IMR-90 (cell line): ENCODE measurements at places on chromosomes 13 and 19.

DNA sequence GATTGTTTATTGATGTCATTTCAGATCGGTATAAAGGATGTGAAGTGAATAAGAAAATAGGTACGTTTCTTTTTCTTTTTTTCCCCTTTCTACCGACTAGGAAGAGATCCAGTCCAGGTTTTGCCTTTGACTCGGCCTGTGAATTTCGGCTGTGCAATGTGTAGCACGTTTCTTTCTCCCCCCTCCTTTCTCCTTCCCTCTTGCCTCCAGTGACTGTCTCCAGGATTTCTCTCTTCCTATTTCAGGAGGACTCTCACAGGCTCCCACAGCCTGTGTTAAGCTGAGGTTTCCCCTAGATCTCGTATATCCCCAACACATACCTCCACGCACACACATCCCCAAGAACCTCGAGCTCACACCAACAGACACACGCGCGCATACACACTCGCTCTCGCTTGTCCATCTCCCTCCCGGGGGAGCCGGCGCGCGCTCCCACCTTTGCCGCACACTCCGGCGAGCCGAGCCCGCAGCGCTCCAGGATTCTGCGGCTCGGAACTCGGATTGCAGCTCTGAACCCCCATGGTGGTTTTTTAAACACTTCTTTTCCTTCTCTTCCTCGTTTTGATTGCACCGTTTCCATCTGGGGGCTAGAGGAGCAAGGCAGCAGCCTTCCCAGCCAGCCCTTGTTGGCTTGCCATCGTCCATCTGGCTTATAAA is at the start of gene GPC6:
Gene GPC6 (plus strand): TSS at position 185 of the 657 bp plus-strand sequence.
- 0 out of 2 replicates have a peak, but pooled peaks cover 2% of the 10 kb centered on the region for H3K4me1 ChIP-seq
- H3K27ac ChIP-seq = peak within 1 kb of the TSS; percentile 75
- peak; percentile 95 for DNase-seq
- peak within 1 kb of the TSS; percentile 50 for H3K4me3 ChIP-seq

- no peaks in the 10 kb centered on the region for H3K27me3 ChIP-seq
- H3K27ac ChIP-seq = no peak overlapping the region
- H3K4me3 ChIP-seq = no peak overlapping the region
Measured at GRCh38 chr13:106561551-106562170, 6.3 kb downstream of the ARGLU1 start.

- no peak overlapping the region; the same call in 1 of the 2 replicates for H3K4me3 ChIP-seq
- H3K27ac ChIP-seq = peak overlapping the region; percentile 74
- peaks cover 8% of the 10 kb centered on the region for H3K4me1 ChIP-seq
Measured at GRCh38 chr13:80083853-80084676, 256.9 kb downstream of the SPRY2 start.

DNA sequence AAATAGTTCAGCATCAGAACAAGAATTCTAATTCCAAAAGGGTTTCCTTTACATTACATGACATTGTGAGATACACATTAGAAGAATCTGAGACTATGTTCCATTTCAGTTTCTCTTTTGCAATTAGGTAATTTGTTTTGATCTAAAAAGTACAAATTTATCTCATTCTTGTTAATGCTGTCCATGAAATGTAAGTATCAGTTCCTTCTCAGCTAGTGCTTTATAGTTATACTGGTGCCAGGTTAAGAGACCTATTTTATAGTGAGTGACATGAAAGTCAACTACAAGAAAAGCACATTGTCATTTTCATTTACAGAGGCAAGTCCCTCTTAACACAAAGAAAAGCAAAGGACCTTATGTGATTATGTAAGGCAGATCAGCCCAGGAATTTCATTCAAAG is 43.9 kb downstream of the RCBTB2 start:
- no peak overlapping the region for H3K27ac ChIP-seq
- no peaks in the 10 kb centered on the region for H3K36me3 ChIP-seq
- DNase-seq = no peak
- no peak overlapping the region for H3K4me3 ChIP-seq
- no peaks in the 10 kb centered on the region for H3K27me3 ChIP-seq
- H3K4me1 ChIP-seq = no peaks in the 10 kb centered on the region

DNA sequence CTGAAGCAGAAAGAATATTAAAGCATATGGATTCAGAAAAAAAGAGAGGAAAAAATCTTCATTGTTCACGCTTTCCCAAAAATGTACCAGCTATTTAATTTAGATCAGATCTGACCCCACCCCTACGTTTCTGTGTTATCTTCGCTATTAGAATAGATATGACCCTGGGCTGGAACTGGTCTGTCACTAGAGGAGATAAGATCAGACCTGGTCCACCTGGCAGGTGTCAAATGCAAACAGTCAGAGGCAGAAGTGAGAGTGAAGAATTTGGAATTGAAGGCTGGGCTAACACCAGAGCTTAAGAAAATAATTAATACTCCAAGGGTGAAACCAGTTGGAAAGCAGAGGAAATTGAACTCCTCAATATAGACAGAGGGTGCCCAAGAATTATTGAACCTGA is 30.0 kb upstream of the MBNL2 start:
- no peak overlapping the region for H3K4me3 ChIP-seq
- no peaks in the 10 kb centered on the region for H3K36me3 ChIP-seq
- no peak for DNase-seq
- no peaks in the 10 kb centered on the region for H3K27me3 ChIP-seq
- H3K4me1 ChIP-seq = peaks cover 13% of the 10 kb centered on the region
- H3K27ac ChIP-seq = no peak overlapping the region

DNA sequence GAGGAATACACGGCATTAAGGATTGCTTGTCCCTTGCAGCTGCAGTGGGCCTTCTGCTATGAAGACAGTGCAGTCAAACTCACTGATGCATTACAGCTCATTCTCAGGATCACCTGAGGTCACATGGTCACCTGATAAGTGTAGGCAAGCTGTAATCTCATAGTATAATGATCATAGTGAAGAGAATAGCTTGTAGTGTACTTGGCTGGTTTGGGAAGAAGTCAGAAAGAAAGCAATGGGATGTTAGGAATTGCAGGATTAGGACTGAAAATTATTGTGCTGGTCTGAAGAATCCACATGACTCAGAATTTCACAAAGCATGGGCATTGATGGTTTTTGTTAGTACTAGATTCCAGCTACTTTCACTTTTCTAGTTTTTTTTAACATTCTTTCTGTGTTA is 76.7 kb downstream of the MBNL2 start:
- H3K27me3 ChIP-seq = no peaks in the 10 kb centered on the region
- H3K4me1 ChIP-seq = peaks cover 23% of the 10 kb centered on the region
- H3K36me3 ChIP-seq = peaks cover 12% of the 10 kb centered on the region
- DNase-seq = peak; percentile 47
- peak overlapping the region; percentile 63; the same call in 1 of the 2 replicates for H3K27ac ChIP-seq

GRCh38 chr19:48480558-48481500 is 11.7 kb downstream of the CYTH2 start:
- peak overlapping the region; percentile 16; the same call in 1 of the 2 replicates for H3K4me3 ChIP-seq
- peaks cover 15% of the 10 kb centered on the region for H3K4me1 ChIP-seq
- peaks cover 31% of the 10 kb centered on the region for H3K36me3 ChIP-seq
- DNase-seq = peak; percentile 30
- no peaks in the 10 kb centered on the region for H3K27me3 ChIP-seq
- no peak overlapping the region; the same call in 1 of the 2 replicates for H3K27ac ChIP-seq

DNA sequence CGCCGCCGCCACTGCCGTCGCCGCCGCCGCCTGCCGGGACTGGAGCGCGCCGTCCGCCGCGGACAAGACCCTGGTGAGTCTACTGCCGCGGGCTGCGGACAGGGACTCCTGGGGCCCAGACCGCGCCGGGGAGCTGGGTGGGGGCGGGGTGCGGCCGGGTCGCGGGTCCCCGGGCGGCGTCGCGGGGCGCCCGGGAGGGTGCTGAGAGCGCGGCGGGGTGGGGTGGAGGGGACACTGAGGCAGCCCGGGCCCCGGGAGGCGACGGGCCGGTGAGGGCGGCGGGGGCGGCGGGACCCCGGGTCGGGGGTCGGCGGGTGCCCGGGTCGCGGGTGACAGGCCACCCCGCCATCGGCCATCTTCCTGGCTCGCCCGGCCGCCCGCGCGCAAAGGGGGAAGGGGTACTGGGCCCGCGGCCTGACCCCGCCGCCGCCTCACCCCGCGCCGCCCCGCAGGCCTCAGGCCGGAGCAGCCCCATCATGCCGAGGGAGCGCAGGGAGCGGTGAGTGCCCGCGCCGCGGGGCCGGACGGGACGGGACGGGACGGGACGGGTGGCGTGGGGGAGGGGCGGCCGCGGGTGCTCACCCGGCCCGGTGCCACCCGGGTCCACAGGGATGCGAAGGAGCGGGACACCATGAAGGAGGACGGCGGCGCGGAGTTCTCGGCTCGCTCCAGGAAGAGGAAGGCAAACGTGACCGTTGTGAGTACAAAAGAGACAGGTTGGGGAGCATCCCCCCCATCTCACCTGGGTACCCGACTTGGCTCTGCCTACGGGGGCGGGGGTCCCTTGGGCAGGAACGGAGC is 489 bp downstream of the CCNE1 start:
- DNase-seq = no peak
- H3K4me3 ChIP-seq = peak overlapping the region; percentile 77
- H3K4me1 ChIP-seq = no peaks in the 10 kb centered on the region
- H3K27me3 ChIP-seq = no peaks in the 10 kb centered on the region

GRCh38 chr13:113937073-113937472 is 36.8 kb downstream of the C13orf46 start:
- H3K27ac ChIP-seq = no peak overlapping the region
- no peaks in the 10 kb centered on the region for H3K27me3 ChIP-seq
- DNase-seq = no peak
- no peak overlapping the region for H3K4me3 ChIP-seq
- peaks cover 7% of the 10 kb centered on the region; the same call in 1 of the 2 replicates for H3K4me1 ChIP-seq

DNA sequence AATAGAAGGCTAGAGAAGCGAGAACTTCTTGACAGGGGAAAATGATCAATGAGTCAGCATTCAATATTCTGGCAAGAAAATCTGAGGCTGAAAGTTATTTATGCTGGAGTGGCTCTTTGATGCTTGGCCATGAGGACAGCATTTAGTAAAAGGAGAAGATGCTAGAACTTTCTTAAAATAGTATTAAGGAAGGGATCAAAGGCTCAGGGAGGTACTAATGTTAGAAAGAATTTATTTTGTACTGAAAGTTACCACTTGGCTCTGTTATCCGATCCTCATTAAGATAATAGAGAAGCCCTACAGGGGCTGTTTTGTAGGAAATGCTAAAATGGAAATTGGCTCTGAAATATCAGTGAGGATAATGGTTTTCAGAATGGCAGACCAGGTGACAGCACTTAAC is 1774.6 kb upstream of the PCDH20 start:
- DNase-seq = no peak
- no peaks in the 10 kb centered on the region for H3K36me3 ChIP-seq
- peaks cover 2% of the 10 kb centered on the region; the same call in 1 of the 2 replicates for H3K4me1 ChIP-seq
- H3K27ac ChIP-seq = no peak overlapping the region
- no peaks in the 10 kb centered on the region for H3K27me3 ChIP-seq

DNA sequence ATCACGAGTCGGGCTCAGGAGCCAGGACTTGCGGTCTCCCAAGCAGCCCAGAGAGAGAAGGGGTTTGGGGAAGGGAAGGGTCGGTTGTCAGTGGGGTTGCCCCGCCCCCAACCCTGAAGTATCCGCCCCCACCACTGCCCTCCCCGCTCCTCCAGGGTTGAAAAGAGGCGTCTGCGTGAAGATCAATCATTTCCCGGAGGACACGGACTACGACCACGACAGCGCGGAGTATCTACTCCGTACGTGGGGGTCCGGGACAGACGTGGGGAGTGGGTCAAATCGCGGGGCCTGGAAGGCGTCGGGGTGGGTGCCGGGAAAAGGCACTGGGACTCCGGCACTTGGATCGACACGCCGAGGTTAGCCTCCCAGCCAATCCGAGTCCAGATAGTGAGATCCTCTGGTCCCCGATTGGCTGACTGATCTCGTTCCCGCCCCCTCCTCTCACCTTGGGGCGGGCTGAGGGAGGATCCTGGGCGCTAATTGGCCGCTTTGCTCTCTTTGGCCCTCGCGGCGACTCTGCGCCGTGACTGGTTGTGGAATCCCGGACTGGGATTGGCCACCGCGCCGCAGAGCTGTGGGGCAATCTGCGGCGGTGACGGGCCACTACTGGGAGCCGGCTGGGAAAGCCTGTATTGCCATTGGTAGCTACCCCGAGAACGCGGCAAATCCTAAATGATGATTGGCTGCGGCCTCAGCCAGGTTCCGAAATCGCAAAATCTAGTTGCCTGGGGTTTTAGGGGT is 13.3 kb upstream of the CACNG6 start:
- no peak overlapping the region for H3K27ac ChIP-seq
- peak; percentile 84 for DNase-seq
- H3K4me3 ChIP-seq = peak overlapping the region; percentile 55
- no peaks in the 10 kb centered on the region for H3K4me1 ChIP-seq
- H3K36me3 ChIP-seq = no peaks in the 10 kb centered on the region

DNA sequence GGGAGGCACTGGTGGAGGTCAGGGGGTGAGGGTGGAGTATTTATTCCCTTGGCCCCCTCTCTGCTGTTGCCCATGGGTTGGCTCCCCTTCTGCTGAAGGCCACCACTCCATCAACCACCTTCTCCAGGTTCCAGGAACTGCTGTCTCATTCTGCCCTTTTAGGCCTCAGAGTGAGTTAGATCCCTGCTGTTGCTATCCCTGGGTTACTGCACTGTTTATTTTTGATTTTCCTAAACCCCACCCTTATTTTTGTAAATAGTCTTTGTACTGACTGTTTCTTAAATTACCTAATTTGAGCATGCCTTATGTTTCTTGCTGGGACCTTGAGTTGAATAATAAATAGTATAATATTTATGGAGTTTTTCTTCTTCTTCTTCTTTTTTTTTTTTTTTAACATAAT is 132.8 kb downstream of the RGCC start:
- H3K4me3 ChIP-seq = no peak overlapping the region
- H3K27ac ChIP-seq = peak overlapping the region; percentile 81
- H3K27me3 ChIP-seq = no peaks in the 10 kb centered on the region
- H3K36me3 ChIP-seq = peaks cover 6% of the 10 kb centered on the region; the same call in 1 of the 2 replicates
- peaks cover 17% of the 10 kb centered on the region for H3K4me1 ChIP-seq
- no peak for DNase-seq

- H3K36me3 ChIP-seq = no peaks in the 10 kb centered on the region
- no peak overlapping the region for H3K27ac ChIP-seq
Measured at GRCh38 chr19:41553804-41554203, 22.2 kb upstream of the CEACAM21 start.

GRCh38 chr19:33804021-33804799 is 7.5 kb downstream of the KCTD15 start:
- no peaks in the 10 kb centered on the region; the same call in 1 of the 2 replicates for H3K4me1 ChIP-seq
- no peak overlapping the region for H3K27ac ChIP-seq
- H3K4me3 ChIP-seq = no peak overlapping the region
- H3K36me3 ChIP-seq = peaks cover 54% of the 10 kb centered on the region
- DNase-seq = peak; percentile 83

DNA sequence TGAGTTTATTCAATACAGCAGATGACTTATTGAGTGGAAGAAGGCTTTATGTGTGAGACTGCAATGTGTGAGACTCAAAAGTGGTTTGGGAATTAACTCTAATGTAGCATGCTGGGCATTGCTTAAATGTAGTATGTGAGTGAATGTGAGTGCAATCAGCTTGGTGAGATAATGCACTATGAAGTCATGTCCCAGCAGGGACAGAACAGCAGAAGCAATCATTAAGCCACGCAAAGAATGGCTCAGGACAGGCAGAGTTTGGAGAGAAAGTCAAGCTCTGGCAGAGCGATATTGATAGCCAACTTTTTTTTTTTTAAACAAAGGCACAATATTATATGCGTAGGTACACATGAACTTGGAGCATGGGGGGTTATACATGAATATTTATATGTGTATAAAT is 597.7 kb downstream of the GPC6 start:
- DNase-seq = no peak
- no peak overlapping the region for H3K27ac ChIP-seq
- no peak overlapping the region for H3K4me3 ChIP-seq
- H3K36me3 ChIP-seq = no peaks in the 10 kb centered on the region
- no peaks in the 10 kb centered on the region for H3K4me1 ChIP-seq
- H3K27me3 ChIP-seq = no peaks in the 10 kb centered on the region
